RCC 7860 (cell line): ENCODE measurements at places on chromosomes 2 and 18.

GRCh38 chr2:102185347-102185746 lies 1.5 kb upstream of the IL1RL2 start:
- DNase-seq, result no peak

DNA sequence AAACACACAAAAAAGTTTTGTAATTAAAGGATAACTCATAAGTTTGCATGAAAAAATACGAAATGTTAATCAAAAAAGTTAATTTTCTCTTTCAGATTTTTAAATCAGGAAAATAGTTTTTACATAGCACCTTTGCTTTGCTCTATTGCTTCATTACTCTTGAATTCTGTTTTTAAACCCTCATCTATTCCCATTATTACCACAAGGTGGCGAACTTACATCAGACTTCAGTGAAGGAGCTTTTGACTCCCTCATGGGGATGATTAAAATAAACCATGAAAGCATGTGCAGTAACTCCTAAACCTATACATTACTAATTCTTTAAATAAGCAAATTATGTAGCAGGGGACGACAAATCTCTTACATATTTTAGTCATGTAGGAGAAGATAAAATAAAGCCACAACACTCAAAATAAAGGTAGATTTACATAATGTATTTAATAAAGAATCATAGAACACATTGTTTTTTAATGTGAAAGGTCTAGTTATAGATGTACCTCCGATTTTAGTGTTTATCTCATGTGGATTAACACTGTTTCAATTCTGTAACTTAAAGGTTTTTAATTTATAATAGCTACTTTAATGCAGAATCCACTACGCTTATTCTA lies 105.2 kb downstream of the NETO1 start:
- DNase-seq, result peak; percentile 50

DNA sequence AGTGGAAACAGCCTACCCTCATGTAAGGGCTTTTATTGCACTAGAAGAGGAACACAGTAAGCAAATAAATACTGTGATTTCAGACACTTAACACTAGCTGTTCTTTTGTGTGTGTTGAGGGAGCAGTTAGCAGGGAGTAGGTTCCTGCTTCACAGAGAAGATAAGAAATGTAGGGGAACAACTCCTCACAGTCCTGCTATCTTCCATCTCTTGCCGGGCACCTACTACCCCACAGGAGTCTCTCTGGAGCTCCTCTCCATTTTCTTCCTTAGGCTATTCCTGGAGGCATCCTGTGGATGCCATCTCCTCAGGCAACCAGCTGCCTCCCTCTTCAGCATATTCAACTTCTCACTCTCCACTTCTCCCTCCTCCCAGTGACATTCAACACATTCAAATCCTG lies 145.0 kb downstream of the SRBD1 start:
- DNase-seq, result no peak

GRCh38 chr18:24396082-24396633 lies 1.5 kb downstream of the OSBPL1A start:
- no peak for DNase-seq

- peak; percentile 62 for DNase-seq
Observed at GRCh38 chr2:209525834-209526281, 102.0 kb downstream of the MAP2 start.

DNA sequence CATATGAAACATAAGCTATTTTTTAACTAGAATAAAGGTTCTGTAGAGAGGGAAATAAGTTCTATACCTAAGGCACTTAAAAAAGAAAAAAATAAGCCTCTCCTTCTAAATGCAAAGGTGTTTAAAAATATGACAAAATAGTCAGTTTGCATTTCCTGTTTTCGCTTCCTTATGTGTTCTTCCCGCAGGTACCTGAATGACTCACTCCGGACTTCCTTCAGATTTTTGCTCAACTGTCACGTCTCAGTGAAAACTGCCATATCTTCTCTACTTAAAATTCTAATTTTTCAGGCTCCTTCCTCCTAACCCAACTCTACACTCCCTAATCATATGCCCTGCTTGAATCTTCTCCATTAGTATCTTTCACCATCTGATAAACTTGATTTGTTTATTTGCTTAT lies 1333.1 kb downstream of the LRP1B start:
- DNase-seq, result no peak

GRCh38 chr2:170736628-170737027 lies 21.5 kb downstream of the SP5 start:
- DNase-seq, result no peak

- no peak for DNase-seq
Observed at GRCh38 chr18:48724442-48724841, 185.6 kb downstream of the CTIF start.

GRCh38 chr2:150483532-150483931 lies 3.9 kb downstream of the RND3 start:
- no peak for DNase-seq

DNA sequence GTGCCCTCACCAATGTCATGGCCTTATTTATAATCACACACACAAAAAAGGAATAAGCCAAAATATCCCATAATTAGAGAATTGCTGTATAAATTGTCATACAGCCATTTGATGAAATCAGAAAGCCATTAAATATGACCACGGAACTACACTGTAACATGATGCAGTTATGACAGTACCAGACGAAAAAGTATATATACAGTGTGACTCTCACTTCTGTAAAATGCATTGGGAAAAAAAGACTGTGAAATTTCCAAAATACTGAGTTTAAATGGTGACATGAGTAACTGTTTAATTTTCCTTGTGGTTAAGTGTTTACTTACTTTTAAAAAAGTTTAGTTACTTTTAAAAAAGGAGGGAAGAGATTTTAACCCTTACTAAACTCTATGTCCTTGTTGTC lies 25.4 kb downstream of the UXS1 start:
- DNase-seq, result no peak

GRCh38 chr2:140067661-140068060 lies 1287.5 kb upstream of the NXPH2 start:
- DNase-seq, result no peak

GRCh38 chr2:172323861-172324597 lies 103.4 kb upstream of the ITGA6 start:
- DNase-seq, result no peak

- no peak for DNase-seq
Observed at GRCh38 chr2:180385601-180386201, 378.6 kb upstream of the CWC22 start.

- DNase-seq, result no peak
Observed at GRCh38 chr2:1550076-1550475, 136.8 kb downstream of the TPO start.

DNA sequence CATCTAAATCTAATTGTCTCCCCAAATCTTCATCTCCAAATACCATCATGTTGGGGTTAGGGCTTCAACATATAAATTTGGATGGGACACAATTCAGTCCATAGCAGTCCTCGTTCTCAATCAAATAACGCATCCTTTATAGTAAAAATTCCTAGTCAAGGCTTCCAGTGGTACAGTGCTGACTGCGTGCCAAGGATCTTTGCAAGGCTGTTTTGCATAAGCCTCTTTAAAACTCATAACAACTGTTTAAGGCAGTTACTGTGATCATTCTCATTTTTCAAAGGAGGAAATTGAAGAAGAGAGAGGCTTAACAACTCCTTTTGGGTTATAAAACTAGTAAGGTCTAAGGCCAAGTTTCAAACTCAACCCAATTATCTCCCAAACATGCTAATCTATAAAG lies 666.9 kb downstream of the NYAP2 start:
- no peak for DNase-seq

- DNase-seq, result no peak
Observed at GRCh38 chr18:50656841-50657470, 97.1 kb downstream of the MAPK4 start.

DNA sequence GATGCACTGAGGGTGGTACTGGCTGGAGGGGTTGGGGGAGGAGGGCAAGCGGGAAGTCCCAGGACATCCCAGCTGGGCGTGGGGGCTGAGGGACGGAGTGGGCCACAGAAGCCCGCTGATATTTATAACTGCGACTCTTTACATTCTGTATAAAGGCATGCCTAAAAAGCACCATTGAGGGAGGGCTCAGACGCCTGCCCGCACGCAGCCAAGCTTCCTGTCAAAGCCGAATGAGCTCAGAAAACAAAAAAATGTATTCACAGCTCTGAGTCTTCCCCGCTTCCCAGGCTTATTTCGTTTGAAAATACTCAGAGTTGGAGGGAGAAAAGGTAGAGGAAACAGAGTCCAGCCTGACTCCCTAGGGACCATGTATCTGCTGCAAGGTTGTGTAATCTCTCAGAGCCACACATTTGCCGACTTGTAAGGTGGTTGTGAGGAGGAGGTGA lies 170.1 kb upstream of the HAAO start:
- DNase-seq, result no peak

GRCh38 chr2:105573910-105574655 lies 170.6 kb upstream of the NCK2 start:
- DNase-seq, result no peak

GRCh38 chr2:636641-637405 lies 40.4 kb downstream of the TMEM18 start:
- DNase-seq, result peak; percentile 22

DNA sequence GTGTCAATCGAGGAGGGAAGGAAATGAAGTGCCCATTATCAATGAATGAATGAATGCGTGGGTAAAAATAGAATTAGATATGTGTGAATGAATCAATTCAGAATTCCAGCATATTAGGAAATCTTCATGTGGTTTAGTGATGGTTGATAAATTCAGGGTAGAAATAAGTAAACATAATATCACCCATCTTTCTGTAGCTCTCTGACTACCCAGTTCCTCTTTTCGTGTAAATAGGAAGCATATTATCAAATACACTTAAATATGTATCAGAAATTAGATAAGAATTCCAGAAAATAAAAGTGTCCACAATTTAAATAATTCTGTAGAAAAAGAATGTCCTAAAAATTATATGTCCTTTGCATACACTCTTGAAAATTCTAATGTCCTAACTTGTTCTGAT lies 552.9 kb upstream of the LRATD1 start:
- no peak for DNase-seq

DNA sequence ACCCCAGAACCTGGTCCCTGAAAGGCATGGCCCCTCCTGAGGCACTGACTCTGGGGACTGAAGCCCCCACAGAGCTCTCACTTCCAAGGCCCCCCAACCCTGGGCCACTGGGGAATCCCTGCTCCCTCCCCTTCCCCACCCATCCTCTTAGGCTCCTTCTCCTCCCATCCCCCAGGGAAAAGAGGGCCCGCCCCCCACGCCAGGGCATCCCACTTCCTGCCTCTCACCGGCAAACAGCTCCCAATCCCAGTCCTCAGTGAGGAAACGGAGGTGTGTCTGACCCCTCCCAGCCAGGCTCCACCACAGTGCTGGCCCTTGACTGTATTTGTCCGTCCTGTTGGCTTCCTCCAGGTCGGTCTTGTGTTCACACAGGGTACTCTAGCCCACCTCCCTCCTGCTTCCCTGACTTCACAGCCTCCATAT lies 35.0 kb upstream of the PTMA start:
- DNase-seq, result no peak

- peak; percentile 61 for DNase-seq
Observed at GRCh38 chr2:3536682-3537632, 17.6 kb upstream of the ADI1 start.

DNA sequence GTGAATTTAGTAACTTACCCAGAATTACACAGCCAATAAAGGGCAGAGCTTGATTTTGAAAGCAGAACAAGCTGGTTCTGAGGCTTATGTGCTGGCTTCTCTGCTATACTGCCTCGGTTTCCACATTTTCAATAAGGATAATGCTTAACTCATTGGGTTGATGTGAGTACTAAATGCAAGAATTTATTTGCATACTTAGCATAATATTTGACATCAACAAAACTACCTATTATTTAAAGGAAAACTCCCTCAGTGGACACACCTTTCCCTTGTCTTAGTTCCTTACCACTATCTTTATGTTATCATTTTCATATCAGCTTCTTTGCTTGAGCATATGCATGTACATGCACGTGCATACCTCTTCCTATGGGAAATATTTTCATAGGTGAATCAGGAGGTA lies 3.0 kb upstream of the TGFA start:
- no peak for DNase-seq

GRCh38 chr2:232484628-232485347 lies 2.8 kb downstream of the ECEL1 start:
- DNase-seq, result no peak

DNA sequence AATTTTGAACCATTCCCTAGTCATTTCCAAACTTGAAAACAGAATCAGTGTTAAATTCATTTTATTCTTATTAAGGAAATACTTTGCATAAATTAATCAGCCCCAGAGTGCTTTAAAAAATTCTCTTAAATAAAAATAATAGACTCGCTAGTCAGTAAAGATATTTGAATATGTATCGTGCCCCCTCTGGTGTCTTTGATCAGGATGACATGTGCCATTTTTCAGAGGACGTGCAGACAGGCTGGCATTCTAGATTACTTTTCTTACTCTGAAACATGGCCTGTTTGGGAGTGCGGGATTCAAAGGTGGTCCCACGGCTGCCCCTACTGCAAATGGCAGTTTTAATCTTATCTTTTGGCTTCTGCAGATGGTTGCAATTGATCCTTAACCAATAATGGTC lies 5.5 kb upstream of the MROH2A start:
- no peak for DNase-seq

GRCh38 chr2:241489088-241489487 lies 19.3 kb downstream of the STK25 start:
- no peak for DNase-seq

DNA sequence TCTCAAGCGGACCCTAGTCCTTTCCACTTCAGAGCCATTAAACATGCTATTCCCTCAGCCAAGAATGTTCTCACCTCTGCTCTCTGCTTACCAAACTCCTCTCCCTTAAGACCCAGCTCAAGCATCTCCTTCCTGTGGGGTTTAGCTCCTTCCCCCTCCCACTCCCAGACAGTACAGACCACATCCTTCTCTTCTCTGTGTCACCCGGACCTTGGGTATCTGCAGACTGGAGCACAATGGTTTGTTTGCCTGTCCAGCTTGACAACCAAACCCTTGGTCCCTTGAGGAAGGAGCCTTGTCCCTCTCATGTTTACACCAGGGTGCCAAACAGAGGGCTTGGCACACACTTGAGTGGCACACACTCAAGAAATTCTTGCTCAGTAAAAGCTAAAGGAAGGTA lies 4.1 kb upstream of the CD8A start:
- no peak for DNase-seq

DNA sequence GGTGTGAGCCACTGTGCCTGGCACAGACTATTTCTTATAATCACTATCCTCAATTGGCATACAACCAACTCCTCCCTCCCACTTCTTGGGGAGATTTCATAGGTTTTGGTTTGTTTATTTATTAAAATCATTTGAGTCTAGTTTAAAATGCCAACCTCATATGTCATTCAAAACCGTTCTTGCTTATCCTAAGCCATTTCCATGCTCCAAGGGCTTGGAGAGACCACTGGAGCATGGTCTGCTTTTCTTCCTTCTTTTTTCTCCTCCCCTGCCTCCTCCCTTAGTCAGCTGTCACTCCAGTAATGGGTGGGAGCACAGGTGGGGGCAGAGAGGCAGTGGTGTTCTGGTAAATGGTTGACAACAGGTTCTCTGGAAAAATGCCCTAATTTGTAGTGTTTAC lies 20.4 kb upstream of the KCNS3 start:
- DNase-seq, result no peak

GRCh38 chr2:86124683-86125082 lies 18.6 kb downstream of the PTCD3 start:
- no peak for DNase-seq

GRCh38 chr2:181307203-181307991 lies 149.8 kb upstream of the ITGA4 start:
- DNase-seq, result no peak

- DNase-seq, result no peak
Observed at GRCh38 chr2:19048593-19049266, 309.7 kb downstream of the OSR1 start.

GRCh38 chr2:177572236-177572671 lies 179.7 kb downstream of the AGPS start:
- peak; percentile 7 for DNase-seq
